ENCODE measurements at places on chromosomes 12 and 14.

- DNase-seq = no peak
Measured at GRCh38 chr12:104643093-104643818, 186.5 kb downstream of the CHST11 start.

GRCh38 chr12:63821781-63822251, 22.7 kb upstream of the SRGAP1 start:
- no peak for DNase-seq

GRCh38 chr12:76236640-76237039, 111.6 kb downstream of the BBS10 start:
- DNase-seq = no peak

- no peak for DNase-seq
Measured at GRCh38 chr14:23299986-23300686, 2.5 kb downstream of the PPP1R3E start.

DNA sequence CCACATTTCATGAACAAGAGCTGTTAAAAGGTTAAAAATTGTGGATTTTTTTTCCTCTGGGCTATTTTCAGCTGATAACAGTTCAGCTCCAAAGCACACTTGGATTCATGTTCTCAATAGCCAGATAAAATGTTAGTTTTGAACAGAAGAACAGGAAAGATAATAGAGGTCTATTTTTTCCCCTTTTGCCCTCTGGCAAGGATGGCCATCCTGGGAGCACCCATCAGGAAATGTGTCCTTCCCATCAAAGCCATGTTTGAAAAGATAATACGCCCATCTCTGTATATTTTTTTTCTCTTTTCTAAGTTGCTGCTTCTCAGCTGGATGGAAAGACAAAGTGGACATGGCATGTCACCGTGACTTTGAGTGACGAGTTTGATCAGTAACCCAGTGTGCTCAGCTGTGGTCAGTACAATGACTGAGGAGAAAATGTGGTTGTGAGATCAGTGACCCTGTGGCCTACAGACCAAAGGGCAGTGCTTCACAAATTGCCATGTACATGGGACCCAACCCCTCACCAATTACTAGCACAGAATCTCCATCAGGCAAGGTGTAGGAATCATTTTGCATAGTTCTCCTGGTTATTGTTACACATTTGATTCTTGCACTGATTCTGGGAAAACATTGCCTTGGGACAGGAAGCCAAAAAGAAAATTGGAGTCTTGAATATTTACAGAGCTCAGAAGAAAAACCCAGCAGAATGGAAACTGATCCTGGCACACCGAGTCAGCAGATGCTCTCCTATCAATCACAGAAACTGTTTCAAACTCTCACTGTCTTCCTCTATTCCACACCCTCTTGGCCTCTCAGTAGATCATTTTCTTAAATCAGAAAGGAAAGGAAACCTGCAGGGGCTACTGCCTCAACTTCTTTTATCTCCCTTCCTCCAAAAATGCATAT, 64.3 kb downstream of the ANO6 start:
- DNase-seq = no peak

DNA sequence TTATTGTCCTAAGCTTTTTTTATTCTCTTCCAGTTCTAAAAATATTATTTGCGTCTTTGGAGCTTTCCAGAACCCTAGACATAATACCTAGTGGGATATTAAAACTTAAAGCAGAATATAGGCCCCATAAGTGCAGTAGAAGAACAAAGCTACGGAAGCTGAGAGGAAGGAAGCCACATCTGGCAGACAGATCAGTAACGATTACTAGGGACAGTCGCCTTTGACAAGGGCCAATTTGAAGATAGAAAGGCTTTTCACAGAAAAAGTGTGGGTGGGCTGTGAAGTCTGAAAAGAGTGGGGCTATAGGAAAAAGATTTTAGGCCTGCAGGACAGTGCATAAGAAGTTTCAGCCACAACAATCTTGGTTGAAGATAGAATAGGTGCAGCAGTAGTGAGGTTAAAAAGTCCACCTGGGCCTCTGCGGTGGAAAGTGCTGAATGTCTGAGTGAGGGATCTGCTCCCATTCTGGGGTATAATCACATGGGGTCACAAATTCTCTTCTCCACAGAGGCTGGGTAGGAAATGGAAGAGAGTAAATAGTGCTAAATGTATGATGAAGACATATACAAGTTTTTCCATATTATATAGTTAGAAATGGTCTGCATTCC, 114.5 kb downstream of the CMAS start:
- DNase-seq = no peak
